Activated CD4-positive, alpha-beta memory T cell treated with anti-CD3 and anti-CD28 coated beads, Interleukin-2, amount 10 ng/mL, durations not matched to agents 7 days and 5 days (primary cell): ENCODE measurements at places on chromosomes 3 and 15. TPM values are rescaled to one million over a fixed set of nuclear protein-coding genes. Genes with fewer than 3 reads are reported as not detected.
A peak's percentile ranks its signal among the peaks of the same experiment; 100 is the strongest.

GRCh38 chr15:73568564-73569280, 64.5 kb downstream of the NPTN start:
- no peaks in the 10 kb centered on the region for H3K27me3 ChIP-seq
- DNase-seq: no peak
- no peak overlapping the region for H3K4me3 ChIP-seq
- H3K27ac ChIP-seq: no peak overlapping the region
- peaks cover 51% of the 10 kb centered on the region for H3K36me3 ChIP-seq
- H3K4me1 ChIP-seq: peaks cover 68% of the 10 kb centered on the region

Gene SV2B
- total RNA-seq: not detected

Gene SCAANT1
- total RNA-seq: not detected

Gene CCDC54
- total RNA-seq: not detected

DNA sequence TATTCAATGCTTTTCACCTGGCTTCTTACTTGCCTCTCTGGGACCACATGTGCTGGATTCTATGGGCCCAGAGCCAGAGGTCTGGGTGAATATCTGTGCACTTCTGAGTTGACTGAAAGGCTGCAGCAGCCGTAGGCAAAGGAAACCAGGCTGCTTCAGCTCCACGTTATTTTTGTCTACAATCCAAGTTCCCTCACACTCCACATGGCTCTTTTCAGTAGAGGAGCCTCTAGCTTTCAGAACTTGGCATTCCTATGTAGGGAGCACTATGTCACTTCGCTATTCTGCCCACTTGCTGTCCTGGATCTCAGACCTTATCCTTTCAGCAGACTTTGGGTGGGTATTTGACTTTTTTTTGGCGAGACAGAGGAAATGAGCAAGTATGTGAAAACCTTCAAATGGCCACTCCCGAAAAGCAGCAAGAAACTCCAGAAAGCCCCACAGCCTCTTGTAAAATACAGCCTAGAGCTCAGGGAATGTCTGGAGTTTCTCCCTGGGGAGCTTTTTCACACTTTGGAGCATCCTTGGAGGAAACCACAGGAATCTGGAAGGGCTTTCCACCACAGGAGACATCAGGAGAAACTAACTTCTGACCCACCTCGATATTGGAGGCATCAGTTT, 80.9 kb downstream of the DUT start:
- no peaks in the 10 kb centered on the region for H3K27me3 ChIP-seq
- no peaks in the 10 kb centered on the region for H3K4me1 ChIP-seq
- no peak overlapping the region for H3K27ac ChIP-seq
- no peaks in the 10 kb centered on the region for H3K36me3 ChIP-seq

DNA sequence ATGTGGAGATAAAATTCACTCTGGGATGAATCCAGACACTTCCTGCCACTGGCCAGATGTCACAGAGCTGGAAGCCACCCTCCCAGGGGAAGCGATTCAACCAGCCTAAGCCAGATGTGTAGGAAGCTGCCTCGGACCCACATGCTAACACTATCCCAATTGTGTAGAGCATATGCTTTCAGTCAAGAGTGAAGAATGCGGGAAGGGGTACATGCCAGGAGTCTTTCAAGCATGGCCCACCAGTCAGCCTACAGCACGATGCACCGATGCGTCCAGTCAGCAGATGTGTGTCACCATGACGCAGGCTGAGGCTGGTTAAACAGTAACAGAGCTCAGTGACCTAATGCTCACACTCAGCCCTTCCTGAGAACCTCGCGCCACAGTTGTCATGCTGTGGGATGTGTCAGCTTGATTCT, 38.8 kb upstream of the BNC1 start:
- no peak overlapping the region for H3K27ac ChIP-seq
- no peak overlapping the region for H3K4me3 ChIP-seq
- H3K27me3 ChIP-seq: peaks cover 2% of the 10 kb centered on the region
- no peaks in the 10 kb centered on the region for H3K36me3 ChIP-seq
- no peak for DNase-seq

Gene KIF7
- 0.13 TPM for total RNA-seq

Gene NCKIPSD
- total RNA-seq: 33.4 TPM

DNA sequence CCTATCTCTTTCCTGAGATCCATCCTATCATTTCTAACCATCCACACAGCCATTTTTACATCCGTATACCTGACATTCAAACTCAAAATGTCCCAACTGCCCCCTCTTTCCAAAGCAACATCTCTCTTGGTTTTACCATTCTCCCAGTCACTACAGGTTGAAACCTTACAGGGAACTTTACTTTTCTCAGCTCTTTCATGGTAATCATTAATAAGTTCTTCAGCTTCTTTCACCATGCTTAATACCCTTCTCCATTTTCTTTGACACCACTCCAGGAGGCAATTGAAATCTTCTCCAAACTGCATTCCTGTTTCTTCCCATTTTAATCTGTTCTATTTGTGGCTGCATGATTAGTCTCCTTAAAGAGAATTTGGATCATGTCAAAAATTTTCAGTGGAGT, 352.5 kb downstream of the GAP43 start:
- no peaks in the 10 kb centered on the region for H3K4me1 ChIP-seq
- H3K36me3 ChIP-seq: no peaks in the 10 kb centered on the region
- no peak overlapping the region for H3K27ac ChIP-seq
- no peaks in the 10 kb centered on the region for H3K27me3 ChIP-seq
- no peak overlapping the region for H3K4me3 ChIP-seq
- DNase-seq: no peak

DNA sequence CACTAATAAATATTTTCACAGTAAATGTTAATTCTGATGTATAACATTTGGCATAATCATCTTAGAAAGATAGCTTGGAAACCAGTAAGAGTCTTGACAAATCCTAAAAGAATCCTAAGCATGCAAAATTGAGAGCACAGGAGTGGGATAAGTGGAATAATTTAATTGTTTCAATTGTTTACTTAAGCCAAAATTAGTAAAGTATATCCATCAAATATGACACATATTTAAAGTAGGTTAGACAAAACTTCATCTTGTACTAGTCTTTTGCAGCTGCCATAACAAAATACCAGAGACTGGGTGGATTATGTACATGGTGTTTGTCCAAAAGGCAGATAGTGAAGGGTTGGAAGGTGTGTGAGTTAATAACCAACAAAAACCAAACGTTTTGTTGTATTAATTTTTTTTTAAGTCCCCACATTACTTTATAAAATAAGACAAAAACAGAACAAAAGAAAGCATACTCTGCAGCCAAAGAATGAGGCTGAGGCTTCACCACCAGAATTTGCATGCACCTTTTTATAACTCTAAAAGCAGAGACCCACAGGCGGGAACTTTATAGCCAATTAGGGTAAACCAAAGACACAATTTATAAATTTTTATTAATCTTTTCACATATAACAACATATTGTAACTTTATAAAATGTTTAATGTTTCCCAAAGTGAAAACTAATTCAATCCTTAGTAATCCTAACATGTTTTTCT, 41.9 kb upstream of the CD200R1L start:
- H3K4me3 ChIP-seq: no peak overlapping the region
- no peak overlapping the region for H3K27ac ChIP-seq
- no peaks in the 10 kb centered on the region for H3K4me1 ChIP-seq
- H3K36me3 ChIP-seq: no peaks in the 10 kb centered on the region

Gene SYNPR
- not detected for total RNA-seq

Gene UMPS
- total RNA-seq: 26.3 TPM

DNA sequence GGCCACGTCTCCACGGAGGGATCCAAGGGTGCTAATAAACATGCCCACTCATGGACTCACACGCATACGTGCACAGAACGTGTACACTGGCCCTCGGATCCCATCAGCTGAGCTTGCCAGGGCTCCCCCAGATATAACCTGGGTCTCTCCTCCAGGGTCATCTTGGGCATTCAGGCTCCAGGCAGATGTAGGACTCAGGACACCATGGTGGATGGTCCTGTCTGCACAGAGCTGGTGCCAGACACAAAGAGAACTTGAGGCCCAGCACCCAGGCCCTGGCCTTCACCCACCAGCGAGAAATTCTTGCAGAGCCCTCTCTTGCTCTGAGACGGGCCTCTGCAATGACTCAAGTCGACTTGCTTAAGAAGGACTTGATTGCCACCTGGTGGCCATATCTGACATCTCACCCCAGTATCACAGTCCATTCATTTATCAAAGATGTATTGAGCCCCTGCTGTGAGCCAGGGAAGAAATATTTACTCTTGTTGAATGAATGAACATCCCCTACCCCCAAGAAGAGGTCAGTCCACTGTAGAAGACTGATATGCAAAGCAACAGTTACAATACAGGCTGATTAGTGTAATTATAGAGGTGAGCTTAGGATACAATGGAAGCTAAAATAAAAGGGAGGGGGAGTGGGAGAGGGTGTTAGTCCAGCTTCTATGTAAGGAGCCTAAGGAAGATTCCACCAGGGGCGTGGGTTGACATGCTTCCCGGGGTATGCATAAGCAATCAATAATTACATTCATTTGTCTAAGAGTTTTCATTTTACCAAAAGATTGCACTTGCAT, 34.2 kb upstream of the VPS8 start:
- no peak overlapping the region for H3K27ac ChIP-seq
- no peak overlapping the region for H3K4me3 ChIP-seq
- DNase-seq: peak; percentile 84
- H3K4me1 ChIP-seq: peaks cover 2% of the 10 kb centered on the region
- peaks cover 17% of the 10 kb centered on the region for H3K27me3 ChIP-seq
- no peaks in the 10 kb centered on the region for H3K36me3 ChIP-seq

GRCh38 chr3:117052395-117052794, 342.8 kb downstream of the TUSC7 start:
- H3K4me3 ChIP-seq: no peak overlapping the region
- no peaks in the 10 kb centered on the region for H3K27me3 ChIP-seq
- H3K36me3 ChIP-seq: no peaks in the 10 kb centered on the region
- DNase-seq: no peak
- H3K4me1 ChIP-seq: no peaks in the 10 kb centered on the region

DNA sequence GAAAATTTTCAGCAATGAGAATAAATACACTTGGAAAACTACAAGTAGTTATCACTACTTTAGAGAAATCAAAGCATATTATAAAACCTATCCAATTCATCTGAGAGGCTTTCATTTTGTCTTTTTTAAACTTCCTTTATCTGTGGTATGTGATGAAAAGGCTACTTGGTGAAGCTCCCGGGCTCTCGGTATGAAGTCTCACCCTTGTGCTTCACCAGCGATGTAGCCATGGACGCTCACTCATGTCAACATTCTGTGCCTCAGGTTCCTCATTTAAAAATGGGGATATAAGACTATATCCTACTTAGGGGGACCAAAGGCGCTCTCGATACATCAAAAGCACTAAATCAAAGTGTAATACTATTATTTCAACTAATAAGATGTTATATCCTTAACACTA, 14.9 kb downstream of the SATB1 start:
- no peaks in the 10 kb centered on the region for H3K27me3 ChIP-seq
- no peak for DNase-seq
- no peak overlapping the region for H3K4me3 ChIP-seq
- no peak overlapping the region for H3K27ac ChIP-seq
- peaks cover 78% of the 10 kb centered on the region for H3K4me1 ChIP-seq
- peaks cover 80% of the 10 kb centered on the region for H3K36me3 ChIP-seq
